ENCODE measurements at places on chromosomes 5 and 9.

GRCh38 chr5:173676375-173676774 lies 59.9 kb upstream of the BOD1 start:
- no peak for DNase-seq

GRCh38 chr5:150077996-150078801 lies 8.2 kb downstream of the CSF1R start:
- DNase-seq = no peak

GRCh38 chr5:84961193-84961592 lies 576.5 kb upstream of the EDIL3 start:
- no peak for DNase-seq

GRCh38 chr5:172730981-172731679 lies 39.9 kb downstream of the DUSP1 start:
- DNase-seq = no peak

DNA sequence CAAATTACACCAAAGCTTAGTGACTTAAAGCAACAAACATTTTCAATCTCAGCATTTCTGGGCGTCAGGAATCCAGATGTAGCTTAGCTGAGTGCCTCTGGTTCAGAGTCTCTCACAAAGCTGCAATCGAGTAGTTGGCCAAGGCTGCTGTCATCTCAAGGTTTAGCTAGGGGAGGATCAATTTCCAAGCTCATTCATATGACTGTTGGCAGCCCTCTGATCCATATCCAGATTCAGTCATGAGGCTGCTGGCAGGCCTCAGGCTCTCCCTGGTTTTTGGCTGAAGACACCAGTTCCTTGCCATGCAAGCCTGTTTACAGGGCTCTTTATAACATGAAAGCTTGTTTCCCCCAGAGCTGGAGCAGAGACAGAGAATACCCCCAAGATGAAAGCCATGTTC lies 419.5 kb upstream of the TLE4 start:
- no peak for DNase-seq

DNA sequence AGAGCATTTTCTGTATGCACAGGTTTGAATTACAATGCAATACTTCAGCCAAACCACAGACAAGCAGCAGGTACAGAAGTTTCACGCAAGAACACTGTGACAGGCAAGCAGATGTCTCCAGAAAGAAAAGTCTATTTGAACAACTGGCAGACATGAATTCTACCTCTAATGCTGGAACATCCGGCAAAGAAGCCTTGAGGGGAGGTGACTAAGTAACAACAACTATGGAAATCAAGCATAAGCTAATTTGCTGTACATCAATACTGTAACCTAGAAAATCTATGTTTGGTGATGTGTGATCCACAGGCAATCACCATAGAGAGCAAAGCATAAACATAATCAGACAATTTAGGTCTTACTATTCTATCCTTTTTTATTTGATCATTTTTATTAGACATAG lies 65.5 kb downstream of the PLK2 start:
- no peak for DNase-seq

GRCh38 chr9:125754096-125754495 lies 6.9 kb downstream of the PBX3 start:
- no peak for DNase-seq

Data from central memory CD4-positive, alpha-beta T cell (primary cell).